ENCODE measurements at places on chromosomes 3 and 15. TPM values are rescaled to one million over a fixed set of nuclear protein-coding genes. Genes with fewer than 3 reads are reported as not detected.

DNA sequence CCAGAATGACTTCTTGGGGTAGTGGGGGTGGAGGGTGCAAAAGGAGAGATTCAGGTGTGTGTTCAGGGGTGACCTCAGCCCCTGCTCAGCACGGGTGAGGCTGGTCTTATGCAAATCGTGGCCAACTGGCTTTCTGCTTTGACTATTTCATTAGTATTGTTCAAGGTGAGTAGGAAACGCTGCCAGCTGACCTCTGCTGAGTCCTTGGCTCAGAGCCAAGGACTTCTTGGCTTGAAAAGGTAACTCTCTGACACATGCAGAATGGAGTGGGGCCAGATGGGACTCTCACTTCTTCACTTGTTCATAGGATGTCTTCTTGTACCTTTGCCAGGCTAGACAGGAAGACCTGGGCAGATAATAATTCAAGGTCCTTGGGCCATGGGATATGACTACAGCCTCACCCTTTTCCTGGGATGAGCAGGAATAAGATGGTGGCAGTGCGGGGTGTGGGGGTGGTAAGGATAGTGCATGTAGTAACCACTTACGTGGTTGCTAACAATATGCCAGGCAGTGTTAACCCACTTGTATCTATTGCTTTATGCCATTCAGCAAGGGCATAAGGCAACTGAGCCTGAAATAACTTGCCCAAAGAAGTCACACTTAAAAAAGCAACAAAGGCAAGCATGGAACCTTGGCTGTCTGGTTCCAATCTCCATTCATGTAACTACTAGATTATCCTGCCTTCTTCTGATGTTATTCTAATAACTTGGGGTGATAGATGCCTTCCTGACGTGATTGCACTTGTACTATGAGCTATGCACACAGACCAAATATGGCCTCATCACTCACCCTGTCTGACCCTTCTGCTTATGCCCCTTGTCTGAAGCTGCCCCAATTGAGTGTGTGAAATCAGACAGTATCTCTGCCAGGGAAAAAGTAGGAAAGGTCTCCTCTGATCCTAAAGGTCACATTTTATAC lies 193.1 kb downstream of the NR1D2 start:
- no peak for DNase-seq

DNA sequence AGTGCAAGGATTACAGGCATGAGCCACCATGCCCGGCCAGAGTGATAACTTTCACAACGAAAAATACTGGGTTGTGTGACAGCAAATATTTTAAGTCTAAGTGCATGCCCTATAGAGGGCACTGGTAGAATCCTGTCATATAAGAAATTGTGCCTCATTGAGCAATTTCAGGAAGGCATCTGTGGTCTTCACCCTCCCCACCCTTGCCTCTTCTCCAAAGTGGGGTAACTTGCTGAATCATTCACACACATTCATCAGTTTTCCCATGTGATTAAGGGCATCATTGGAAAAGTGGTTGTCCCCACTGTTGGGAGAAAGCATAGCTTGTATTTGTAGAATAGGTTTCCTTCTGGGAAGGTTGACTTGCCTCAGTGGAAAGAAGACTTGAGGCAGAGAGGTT lies 9.2 kb downstream of the MITF start:
- DNase-seq: no peak

GRCh38 chr15:31161951-31162350 lies 60.4 kb upstream of the TRPM1 start:
- no peak for DNase-seq

GRCh38 chr3:82229397-82229796 lies 468.0 kb upstream of the GBE1 start:
- DNase-seq: no peak

GRCh38 chr3:155153242-155154186 lies 73.4 kb downstream of the MME start:
- DNase-seq: no peak

GRCh38 chr3:108416111-108416869 lies 94.1 kb downstream of the MYH15 start:
- no peak for DNase-seq

- no peak for DNase-seq
Measured at GRCh38 chr15:101712078-101712477, 12.2 kb downstream of the TARS3 start.

- DNase-seq: no peak
Measured at GRCh38 chr15:83057696-83058376, 9.2 kb downstream of the BTBD1 start.

GRCh38 chr3:186472456-186473008 lies 71.6 kb downstream of the CRYGS start:
- DNase-seq: no peak

GRCh38 chr15:39631357-39631756 lies 50.5 kb downstream of the THBS1 start:
- DNase-seq: no peak

GRCh38 chr3:15556512-15556911 lies 35.0 kb upstream of the COLQ start:
- DNase-seq: no peak

DNA sequence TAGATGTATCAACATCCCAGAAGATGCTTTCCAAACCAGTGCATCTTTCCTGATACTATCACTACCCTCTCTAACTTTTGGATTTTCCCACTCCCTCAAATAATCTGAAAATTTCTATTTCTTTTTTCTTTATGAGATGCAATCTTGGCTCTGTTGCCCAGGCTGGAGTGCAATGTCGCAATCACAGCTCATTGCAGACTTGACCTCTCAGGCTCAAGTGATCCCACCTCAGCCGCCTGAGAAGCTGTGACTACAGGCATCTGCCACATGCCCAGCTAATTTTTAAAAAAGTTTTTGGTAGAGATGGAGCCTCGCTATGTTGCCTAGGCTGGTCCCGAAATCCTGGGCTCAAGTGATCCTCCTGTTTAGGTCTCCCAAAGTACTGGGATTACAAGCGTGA lies 239.7 kb downstream of the SUCLG2 start:
- no peak for DNase-seq

GRCh38 chr3:137097386-137097785 lies 139.6 kb downstream of the IL20RB start:
- no peak for DNase-seq

DNA sequence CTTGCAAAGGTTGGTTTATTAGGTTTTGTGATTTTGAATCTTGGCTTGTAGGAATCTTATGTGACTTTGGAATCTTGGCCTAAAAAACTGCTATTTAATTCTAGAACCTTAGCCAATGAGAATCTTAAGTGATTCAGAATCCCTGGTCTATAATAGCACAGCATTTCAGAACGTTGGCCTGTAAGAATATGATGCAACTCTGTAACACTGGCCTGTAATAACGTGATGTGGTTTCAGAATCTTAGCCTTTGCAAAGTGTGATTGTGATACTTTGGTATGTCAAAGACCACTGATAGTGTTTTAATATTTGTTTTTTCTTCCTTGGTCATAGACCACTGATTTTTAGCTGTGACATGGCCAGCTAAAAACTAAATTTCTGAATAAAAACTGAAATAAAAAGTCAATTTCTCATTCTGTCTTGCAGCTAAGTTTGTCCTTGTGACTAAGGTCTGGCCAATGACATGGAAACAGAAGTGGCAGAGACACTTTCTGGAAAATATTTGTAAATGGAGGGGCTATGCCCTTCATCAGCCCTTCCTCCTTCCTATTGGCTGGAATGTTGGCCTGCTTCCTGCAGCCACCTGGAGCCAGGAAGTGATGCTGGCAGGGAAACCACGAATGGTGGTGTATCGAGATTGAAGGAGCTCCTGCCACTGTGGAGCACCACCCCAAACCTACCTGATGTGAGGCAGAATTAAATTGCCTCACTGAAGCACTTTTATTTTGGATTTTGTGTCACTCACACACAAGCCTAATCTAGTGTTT lies 42.3 kb upstream of the CORO2B start:
- no peak for DNase-seq

- DNase-seq: no peak
Measured at GRCh38 chr3:141274411-141275031, 42.9 kb downstream of the PXYLP1 start.

GRCh38 chr3:161104561-161105551 lies at the start of gene B3GALNT1:
TSS of gene B3GALNT1 (minus strand) at chr3:161105349. CDS start at chr3:161086754, 18,595 bp downstream.
- peak; percentile 50 for DNase-seq

GRCh38 chr3:180855364-180855763 lies 57.1 kb upstream of the FXR1 start:
- DNase-seq: no peak

DNA sequence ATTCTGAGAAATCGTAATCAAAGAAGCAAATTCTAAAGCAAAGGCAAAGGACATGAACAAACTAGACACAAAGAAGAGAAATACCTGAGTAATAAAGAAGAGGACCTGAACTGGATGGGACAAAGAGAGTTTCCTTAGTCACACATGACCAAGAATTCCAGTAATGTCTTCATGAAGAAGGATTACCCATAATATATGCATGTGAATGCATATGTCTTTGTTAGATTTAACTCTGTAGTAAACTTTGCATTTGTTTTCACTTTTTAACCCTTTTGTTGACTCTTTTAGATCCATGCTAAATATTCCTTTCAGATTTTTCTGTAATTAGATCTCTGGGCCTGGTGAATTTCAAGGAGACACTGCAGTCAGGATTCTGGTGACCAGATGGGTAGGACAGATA lies 279.8 kb downstream of the ARRDC4 start:
- no peak for DNase-seq

- DNase-seq: no peak
Measured at GRCh38 chr15:35705030-35705883, 159.3 kb upstream of the DPH6 start.

DNA sequence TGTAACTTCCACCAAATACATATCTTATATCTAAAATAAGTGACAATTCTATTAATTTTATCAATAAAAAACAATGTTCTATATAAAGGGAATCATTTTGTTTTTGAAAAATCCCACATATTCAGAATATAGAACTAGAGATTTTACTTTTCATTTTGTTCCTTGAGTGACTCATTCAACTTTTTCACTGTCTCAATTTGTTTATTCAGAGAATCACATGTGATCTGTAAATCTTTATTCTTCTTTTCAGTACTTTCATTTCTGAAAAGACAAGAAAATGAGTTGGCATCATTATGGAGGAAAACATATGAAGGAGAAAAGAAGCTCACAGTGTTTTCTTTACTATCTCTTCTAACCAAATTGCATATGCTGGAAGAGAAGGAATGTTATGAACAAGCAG lies 35.0 kb downstream of the CIP2A start:
- no peak for DNase-seq

GRCh38 chr15:97234851-97235610 lies 725.5 kb upstream of the ARRDC4 start:
- peak; percentile 74 for DNase-seq

DNA sequence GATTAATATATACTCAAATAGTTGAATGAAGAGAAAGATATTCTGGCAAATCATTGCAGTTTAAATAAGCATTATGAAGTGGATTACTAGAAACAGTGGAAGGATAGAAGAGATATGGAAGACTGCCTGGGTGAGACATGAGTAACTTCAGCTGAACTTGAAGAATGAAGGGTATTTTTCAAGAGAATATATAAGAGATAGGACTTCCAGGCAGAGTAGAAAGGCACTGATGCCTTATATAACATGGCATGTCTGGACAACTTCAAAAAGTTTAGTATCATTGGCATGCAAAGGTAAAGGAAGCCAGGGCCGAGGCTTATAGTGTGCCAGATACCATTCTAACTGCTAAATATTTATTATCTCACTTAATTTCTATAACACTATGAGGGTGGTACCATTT lies 126.5 kb upstream of the SLC7A14 start:
- DNase-seq: no peak

DNA sequence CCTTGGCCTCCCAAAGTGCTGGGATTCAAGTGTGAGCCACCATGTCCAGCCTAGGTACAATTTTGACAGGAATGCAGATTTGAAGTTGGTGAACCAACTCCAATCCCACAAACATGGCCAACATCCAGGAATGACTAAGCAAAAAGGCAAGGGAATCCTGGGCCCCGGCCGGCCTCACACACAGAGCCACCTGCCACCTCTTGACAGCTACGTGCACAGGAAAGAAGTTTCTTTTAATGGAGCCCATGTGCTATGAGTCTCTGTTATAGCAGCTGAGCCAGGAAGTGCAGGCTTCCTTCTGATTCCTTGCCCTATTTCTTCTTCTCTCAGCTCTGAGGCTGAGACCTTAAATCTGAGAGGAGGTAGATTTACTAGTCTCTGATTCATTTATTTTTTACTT lies 8.8 kb downstream of the TMEM40 start:
- DNase-seq: no peak

- DNase-seq: no peak
Measured at GRCh38 chr3:138173769-138174420, 826 bp downstream of the DBR1 start.

GRCh38 chr15:22869856-22870255 lies 31.4 kb downstream of the NIPA2 start:
- no peak for DNase-seq

GRCh38 chr3:14323401-14324223 lies 78.8 kb upstream of the SLC6A6 start:
- DNase-seq: no peak

- no peak for DNase-seq
Measured at GRCh38 chr3:9255976-9256375, 6.5 kb upstream of the SRGAP3 start.

- DNase-seq: no peak
Measured at GRCh38 chr3:109943181-109943580, 605.8 kb upstream of the DPPA4 start.

DNA sequence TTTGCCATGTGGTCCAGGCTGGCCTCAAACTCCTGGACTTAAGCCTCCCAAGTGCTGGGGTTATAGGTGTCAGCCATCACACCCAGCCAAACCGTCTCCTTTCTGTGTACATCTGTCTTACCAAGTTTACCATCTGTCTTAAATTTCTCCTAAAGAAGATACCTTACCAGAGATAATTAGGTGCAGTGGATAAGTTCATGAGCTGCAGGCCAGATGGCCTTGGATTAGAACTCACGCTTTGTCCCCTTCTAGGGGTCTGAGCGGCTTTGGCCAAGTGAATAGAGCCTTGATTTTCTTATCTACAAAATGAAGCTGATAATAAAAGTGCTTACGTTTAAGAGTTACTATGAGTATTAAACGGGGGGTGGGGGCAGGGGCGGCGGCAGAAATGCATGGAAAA lies 103.9 kb downstream of the SUCLG2 start:
- DNase-seq: no peak

GRCh38 chr3:186930641-186931531 lies 560 bp downstream of the ST6GAL1 start:
- DNase-seq: peak; percentile 57

Gene SI
- not detected for total RNA-seq

Gene PTH1R
- total RNA-seq: 0.34 TPM

Gene RFT1
- total RNA-seq: 32.4 TPM

Gene NSMCE3
- 11.9 TPM for total RNA-seq

Gene GOLGA6A
- total RNA-seq: not detected

Gene LARP6
- total RNA-seq: 20.5 TPM

Gene GPR27
- total RNA-seq: 9.4 TPM

Gene HIGD2B
- not detected for total RNA-seq

Gene ATR
- total RNA-seq: 27.5 TPM

Gene FES
- total RNA-seq: 2.8 TPM

Gene CSTA
- total RNA-seq: not detected

Gene ATG7
- 28.5 TPM for total RNA-seq

Gene ARGFX
- not detected for total RNA-seq

Gene CCR2
- total RNA-seq: not detected

Gene EPHB3
- 13.4 TPM for total RNA-seq

Gene TMEM158
- 10.6 TPM for total RNA-seq
